SK-MEL-5 (cell line): ENCODE measurements at places on chromosomes 11 and 22. TPM values are rescaled to one million over a fixed set of nuclear protein-coding genes. Genes with fewer than 3 reads are reported as not detected.

NPAT gene
- total RNA-seq: 25.4 and 26.6 TPM in 2 replicates

LMNTD2 gene
- total RNA-seq: 1.8 and 2.1 TPM in 2 replicates

SEC14L2 gene
- 4.0 and 7.4 TPM in 2 replicates for total RNA-seq

DNA sequence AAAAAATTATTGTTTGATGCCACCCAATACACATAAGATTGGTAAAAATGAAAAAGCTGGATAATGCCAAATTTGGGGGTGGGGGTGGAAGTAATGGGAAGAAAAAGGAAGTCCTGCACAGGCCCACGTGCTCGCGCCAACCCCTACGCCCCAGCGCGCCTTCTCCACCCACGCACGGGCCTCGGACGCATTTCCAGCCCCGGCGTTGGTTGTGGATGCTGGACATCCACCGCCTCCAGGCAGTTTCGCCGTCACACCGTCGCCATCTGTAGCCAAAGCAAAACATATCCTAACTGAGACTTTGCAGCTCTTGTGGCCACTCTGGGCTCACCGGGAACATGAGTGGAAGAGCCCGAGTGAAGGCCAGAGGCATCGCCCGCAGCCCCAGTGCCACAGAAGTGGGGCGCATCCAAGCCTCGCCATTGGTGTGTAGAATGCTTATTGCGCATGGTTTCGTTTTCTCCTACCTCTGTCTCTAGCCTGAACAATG is at the start of gene PIWIL4:
Gene PIWIL4 (plus strand): TSS at position 188 of the 490 bp plus-strand sequence. CDS start 151 bp downstream, at position 339.
- DNase-seq: no peak

- no peak for DNase-seq
Observed at GRCh38 chr22:45639747-45640102, 31.9 kb upstream of the ATXN10 start.

- DNase-seq: peak; percentile 89
Observed at GRCh38 chr11:12888525-12889158, 120.5 kb upstream of the RASSF10 start.

CCDC116 gene
- 0.11 TPM in 1 of 2 replicates, not detected in the other for total RNA-seq

GRCh38 chr22:21070690-21071615 is 25.2 kb downstream of the LRRC74B start:
- no peak for DNase-seq

DNAJB7 gene
- not detected in 2 replicates for total RNA-seq

DNA sequence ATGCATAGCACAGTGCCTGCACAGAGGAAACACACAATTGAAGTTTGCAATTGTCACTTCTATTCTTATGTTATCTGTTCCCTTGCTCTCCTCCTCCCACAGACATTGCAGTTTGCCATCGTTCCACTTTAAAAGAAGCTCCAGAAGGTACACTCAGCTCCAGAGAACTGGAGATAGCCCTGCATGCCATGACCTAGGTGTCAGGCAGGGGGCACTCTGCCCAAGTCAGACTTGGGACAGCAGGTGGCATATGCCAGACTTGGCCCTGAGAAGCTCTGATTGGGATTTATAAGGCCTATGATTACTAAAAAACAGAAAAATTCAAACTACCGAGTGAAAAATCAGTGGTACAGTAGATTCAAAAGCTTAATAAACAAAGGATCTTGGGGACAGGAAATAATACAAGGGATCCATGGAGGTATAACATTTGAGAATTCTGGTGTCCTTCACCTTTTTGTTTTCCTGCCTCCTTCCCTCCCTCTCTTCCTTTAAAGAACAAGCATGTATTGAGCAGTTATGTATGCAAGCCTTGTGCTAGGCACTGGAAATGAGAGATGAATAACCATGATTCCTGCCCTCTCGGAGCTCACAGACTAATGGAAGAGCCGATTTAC is 40.0 kb downstream of the TENM4 start:
- peak; percentile 48 for DNase-seq

KDM4F gene
- not detected in 2 replicates for total RNA-seq

- no peak for DNase-seq
Observed at GRCh38 chr11:86497310-86497709, 122.6 kb downstream of the CCDC81 start.

PIM3 gene
- total RNA-seq: 108 and 120 TPM in 2 replicates

- DNase-seq: peak; percentile 91
Observed at GRCh38 chr11:64230171-64230984, at the start of gene DNAJC4. Gene DNAJC4 (plus strand): TSS chr11:64230548. CDS start chr11:64230855, 307 bp downstream.

DNA sequence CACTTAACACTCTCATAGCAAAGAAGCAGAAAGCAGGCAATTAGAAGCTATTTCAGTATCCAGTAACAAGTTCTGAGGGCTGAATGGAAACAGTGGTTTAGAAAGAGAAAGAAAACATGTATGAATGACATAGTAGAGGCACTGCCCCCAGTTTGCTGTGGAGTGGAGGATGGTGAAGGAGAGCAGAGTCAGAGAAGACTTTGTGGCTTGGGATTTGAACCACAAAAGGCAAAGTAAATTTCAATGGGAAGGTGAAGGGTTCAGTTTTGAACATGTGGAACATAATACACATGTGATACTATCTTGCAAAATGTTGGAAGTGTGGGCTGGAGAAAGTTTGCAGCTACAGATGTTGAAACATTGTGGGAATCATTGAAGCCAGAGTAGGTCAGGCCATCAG is 81.4 kb downstream of the SNX19 start:
- DNase-seq: no peak

DNA sequence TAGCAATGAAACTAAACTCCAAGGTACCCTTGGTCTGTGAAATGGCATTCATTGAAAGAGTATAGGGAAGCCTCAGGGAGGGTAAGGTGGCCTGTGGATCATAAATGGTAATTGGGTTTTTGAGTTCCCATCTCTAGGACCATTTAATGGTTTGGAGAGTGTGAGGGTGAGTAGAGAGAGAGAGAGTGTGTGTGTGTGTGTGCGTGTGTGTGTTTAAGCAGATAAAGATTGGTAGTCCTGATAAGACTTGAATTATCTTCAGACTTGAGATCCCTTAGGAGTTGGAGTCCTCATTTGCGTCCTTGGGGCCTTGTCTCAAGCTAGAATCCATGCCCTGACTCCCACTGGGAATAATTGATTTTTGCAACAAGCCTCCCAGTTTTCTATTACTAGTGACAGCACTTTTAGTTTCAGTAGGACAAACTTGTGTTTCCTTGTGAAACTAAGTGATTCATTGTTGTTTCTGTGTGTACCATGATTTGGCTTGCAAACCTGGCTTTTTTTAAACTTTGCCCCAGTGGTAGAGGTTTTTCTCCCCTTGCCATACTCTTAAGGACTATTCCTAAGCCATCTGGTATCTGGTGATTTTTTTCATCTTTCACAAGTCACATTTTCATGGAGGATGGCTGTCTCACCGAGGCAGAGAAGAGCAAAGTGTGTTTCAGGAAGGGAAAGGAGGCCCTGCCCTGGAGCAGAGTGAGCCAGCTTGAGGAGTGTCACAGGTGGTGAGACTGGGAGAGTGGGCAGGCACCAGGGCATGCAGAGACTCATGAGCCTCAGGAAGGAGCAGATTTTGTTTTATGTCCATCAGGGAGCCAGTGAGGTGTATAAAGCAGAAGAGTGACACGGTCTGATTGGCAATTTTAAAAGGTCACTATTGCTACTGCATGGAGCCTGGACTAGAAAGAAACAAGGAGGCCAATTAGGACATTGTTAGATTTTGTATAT is 26.7 kb downstream of the ALKBH3 start:
- DNase-seq: no peak

OR8G5 gene
- total RNA-seq: not detected in 2 replicates

GRCh38 chr22:49999063-49999945 is 13.3 kb downstream of the IL17REL start:
- DNase-seq: no peak

SCN4B gene
- not detected in 2 replicates for total RNA-seq

- no peak for DNase-seq
Observed at GRCh38 chr11:113664069-113664980, 41.8 kb downstream of the TMPRSS5 start.

- DNase-seq: peak; percentile 69
Observed at GRCh38 chr11:119666463-119667131, 62.4 kb downstream of the NECTIN1 start.

DNA sequence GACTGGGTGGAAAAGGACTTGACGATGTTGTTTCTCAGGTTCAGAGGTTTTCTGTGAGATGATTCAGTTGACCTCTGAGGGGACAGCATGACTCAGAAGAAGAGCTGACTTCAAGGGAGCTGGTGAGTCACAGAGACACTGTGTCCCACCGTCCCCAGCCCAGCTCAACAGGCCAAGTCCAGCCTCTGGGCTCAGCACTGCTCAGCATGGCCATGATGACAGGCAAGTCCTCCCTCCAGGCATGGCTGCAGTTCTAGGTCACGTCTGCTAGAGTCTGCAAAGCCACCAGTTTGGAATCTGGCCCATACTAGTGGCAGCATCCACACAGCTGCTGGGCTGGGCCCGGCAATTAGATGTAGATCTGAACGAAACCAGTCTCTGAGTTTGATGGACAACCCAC is 12.9 kb downstream of the TRIM29 start:
- DNase-seq: no peak

DNA sequence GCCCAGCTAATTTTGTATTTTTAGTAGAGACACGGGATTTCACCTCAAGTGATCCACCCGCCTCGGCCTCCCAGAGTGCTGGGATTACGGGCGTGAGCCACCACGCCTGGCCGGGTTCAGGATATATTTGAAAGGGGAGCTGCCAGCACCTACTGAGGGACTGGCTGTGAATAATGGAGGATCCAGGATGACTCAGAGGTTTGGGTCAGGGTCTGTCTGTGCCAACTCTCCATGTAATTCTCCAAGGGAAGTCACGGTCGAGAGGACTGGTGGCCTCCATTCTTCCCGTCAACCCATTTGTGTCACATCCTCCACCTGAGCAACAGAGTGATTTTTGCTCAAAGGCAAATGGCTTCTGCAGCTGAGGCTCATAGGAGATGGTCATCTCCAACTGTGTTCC is 3.6 kb upstream of the ARRB1 start:
- no peak for DNase-seq

DNA sequence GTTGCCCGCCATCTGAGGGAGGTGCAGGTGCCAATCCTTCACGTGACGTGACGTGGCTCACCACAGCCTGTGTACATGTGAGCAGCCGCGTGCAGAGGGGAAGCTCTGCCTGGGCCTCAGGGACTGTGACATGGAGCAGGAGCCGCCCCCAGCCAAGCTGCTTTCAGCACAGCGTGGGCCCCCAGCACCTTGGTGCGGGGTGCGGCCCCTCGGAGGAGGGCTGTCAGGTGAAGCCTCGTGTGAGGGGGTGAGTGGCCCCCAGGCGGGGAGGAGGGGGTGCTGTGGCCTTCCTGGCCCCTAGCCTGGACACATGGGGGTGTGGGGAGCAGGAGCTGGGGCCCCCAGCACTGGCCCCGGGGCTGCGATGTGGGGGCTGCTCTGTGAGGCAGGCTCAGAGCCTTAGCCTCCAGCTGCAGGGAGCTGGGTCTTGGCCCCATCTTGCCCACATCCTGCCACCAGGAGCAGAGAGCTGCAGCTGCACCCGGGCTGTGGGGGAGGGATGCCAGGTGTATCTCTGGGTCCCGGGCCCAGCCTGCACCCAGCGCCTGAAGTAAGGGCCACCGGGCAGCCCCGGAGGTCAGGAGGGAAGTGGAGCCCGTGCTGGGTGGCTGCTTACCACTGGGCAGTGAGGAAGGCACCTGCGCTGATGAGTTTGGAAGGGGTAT is at the start of gene ADORA2A:
Gene ADORA2A (plus strand): TSS at position 100 of the 665 bp plus-strand sequence. CDS start 5,806 bp downstream, outside the sequence.
- DNase-seq: no peak

DNA sequence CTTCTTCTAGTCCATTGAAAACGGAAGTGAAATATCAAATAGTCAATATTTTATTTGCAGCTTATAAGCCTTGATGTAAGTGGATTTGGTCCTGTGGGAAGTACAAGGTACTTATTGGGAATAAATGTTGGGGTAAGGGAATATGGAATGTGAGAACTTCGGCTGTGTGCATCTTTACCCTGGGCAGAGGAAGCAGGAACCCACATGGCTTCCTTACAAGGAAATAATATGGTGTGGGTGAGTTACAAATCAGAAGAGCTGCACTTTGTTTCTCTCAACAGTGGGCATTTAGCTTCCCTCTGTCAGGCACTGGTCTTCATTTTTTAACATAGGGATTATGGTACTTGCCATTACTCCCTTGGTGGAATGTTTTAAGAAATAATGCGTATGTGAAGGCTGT is 77.9 kb downstream of the SCN3B start:
- DNase-seq: no peak

MIOX gene
- not detected in 2 replicates for total RNA-seq

ACCS gene
- 5.1 and 7.2 TPM in 2 replicates for total RNA-seq

DNA sequence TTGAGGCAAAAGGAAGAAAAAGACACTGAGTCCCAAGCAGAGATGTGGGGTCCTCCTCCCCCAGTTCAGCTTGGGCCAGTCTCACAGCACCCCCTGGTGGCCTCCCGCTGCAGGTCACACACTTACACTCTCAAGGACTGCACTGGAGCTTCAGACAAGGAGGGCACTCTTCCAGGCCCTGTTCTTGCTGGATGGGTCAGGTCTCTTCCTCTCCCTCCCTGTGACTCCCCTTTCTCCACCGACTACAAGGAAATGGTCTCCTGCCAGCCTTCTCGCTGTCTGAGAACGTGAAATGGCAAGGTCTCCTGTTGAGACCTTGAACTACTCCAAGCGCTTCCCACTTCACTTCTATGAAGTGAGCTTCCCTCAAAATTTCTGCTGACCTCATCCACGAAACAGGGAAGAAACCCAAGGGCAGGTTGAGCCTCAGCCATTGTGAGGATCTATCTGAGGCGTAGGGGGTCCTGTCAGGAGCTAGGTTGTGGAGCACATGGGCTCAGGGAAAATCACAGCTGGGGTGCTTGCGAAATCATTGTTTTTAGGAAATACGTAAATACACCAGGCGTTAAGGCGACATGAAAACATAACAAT is 11.2 kb upstream of the IGLL1 start:
- DNase-seq: peak; percentile 81

DNA sequence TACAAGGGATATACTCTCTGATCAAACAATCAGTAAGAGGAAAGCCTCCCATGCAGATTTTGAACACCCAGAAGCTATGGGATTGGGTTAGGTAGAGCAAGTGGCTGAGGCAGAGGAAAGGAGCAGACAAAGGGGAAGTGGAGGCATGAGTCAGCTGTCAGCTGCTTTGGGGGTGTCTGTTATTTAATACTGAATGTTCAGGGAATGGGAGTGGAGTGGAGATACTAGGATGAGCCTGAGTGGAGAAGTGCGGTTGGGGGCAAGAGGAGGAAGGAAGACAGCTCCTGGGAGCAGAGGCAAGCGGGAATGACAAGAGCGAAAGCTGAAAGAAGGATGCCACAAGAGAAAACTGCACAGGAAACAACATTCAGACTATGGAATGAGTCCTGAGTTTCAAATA is 22.7 kb upstream of the TMPRSS5 start:
- DNase-seq: no peak

TRIM51 gene
- total RNA-seq: 23.7 and 23.9 TPM in 2 replicates

GRCh38 chr22:46537946-46538813 is 760 bp upstream of the CELSR1 start:
- peak; percentile 39 for DNase-seq

- no peak for DNase-seq
Observed at GRCh38 chr11:135004495-135004894, 592.5 kb upstream of the B3GAT1 start.

RIC3 gene
- total RNA-seq: 0.34 and 2.6 TPM in 2 replicates
